Mesenteric fat pad (tissue), 1 donor: ENCODE measurements at places on chromosomes 1 and 21. TPM values are rescaled to one million over a fixed set of nuclear protein-coding genes. Genes with fewer than 3 reads are reported as not detected.

DNA sequence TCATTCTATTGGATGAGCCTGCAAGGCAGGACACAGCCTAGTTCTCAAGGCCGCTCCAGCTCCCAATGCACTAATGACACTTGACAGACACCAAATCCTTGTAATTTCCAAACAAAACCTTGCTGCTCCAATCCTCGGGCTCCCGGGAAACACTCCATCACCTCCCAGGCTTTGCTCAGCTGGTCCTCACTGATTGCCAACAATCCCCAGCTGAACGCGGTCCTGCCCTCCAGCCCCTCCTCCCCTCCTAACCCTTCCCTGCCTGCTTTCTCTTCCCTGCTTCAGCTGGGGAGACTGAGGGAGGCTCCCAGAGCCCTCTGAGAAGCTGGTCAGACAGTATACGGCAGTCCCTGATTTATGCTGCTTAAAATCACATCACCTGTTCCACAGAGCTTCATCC lies 114.4 kb upstream of the TNR start:
- no peak for DNase-seq

The ILF2 gene
- 116 TPM for total RNA-seq

- DNase-seq: no peak
Observed at GRCh38 chr1:17091252-17091651, 28.0 kb downstream of the PADI2 start.

- no peak for DNase-seq
Observed at GRCh38 chr1:37159102-37159501, 124.8 kb upstream of the GRIK3 start.

GRCh38 chr21:25176637-25177412 lies 430.5 kb downstream of the MRPL39 start:
- no peak for DNase-seq

GRCh38 chr1:199489594-199489993 lies 537.9 kb upstream of the NR5A2 start:
- no peak for DNase-seq

- no peak for DNase-seq
Observed at GRCh38 chr1:76562292-76562691, 305.0 kb upstream of the ST6GALNAC5 start.

- no peak for DNase-seq
Observed at GRCh38 chr1:2590233-2591141, 3.9 kb downstream of the PRXL2B start.

- DNase-seq: no peak
Observed at GRCh38 chr1:84347932-84348555, 46.5 kb downstream of the SAMD13 start.

The PGBD2 gene
- total RNA-seq: 2.9 TPM

The CHAF1B gene
- 1.2 TPM for total RNA-seq

- no peak for DNase-seq
Observed at GRCh38 chr1:10280439-10281350, 70.3 kb downstream of the KIF1B start.

DNA sequence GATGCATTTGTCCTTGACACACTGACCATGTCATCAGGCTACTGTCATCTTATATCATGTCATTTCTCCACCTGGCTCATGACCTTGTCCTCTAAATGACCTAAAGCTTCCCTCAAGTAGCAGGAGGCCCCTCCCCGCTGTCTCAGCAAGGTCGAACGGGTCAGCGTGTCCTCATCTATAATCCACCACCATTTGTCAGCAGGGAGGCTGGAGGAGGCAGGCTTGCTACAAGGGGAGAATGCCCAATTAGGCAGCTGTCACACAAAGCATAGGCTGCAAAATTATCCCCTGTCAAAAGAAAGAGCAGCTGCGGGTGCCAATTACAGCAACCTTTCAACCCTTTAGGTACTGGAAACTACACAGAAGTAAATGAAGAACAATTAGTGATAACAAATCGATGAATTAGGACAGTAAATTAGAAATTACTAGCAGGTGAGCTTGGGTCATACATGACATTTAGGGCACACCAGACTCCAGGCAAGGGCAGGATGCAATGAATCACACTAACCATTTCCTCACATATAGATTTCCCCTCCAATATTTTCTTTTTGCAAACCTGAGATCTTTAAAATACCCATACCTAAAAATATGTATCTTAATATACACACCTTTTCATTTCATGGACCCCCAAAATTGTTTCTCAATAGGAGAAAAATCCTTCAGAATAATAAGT lies 61.2 kb downstream of the NRIP1 start:
- no peak for DNase-seq

DNA sequence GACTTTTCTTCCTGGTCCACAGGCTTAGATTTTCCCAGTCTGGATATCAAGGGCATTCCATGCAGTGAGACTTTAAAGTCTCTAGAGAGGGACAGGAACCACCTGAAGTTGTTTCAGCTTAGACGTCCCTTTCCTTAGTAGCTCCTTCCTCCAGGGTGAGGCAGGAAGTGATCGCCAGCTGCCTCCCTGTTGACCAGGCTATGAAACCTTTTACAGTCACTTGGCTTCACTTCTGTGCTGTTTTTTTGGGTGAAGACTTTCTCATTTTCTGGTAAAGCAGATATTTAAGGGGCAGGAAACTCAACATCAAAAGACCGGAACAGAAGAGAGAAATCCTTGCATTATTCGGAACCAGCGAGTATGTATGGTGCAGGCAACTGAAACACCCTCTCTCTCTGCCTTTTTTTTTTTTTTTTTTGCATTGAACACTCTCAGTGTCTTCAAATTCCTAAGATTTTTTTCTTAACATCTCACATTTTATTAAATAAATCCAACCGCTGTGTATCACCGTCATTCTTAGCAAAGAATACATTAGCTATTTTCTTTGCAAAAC lies 234.6 kb upstream of the IRF2BP2 start:
- DNase-seq: no peak

DNA sequence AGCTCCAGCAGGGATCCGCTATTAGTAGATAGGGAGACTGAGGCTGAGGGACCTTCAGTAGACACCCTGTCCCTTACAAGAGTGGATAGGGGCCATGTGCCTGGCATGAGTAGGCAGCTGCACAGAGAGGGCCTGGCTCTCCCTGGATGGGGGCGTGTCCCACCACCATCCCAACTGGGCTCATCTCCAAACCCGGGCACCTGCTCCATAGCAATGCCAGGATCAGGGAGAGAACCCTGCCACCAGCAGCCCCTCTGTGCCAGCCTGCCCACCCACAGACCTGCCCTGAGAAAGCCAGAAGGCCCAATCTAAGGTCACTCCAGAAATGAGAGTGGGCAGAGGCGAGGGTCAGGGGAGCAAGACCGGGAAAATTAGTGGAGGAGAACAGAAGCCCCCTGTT lies 121.3 kb downstream of the GRIK3 start:
- peak; percentile 79 for DNase-seq

The FMOD gene
- total RNA-seq: 95.2 TPM
